ENCODE measurements at places on chromosomes 12 and 14. TPM values are rescaled to one million over a fixed set of nuclear protein-coding genes. Genes with fewer than 3 reads are reported as not detected.

- H3K4me3 ChIP-seq, result no peak overlapping the region
- H3K27ac ChIP-seq, result no peak overlapping the region
- H3K36me3 ChIP-seq, result no peaks in the 10 kb centered on the region
- H3K4me1 ChIP-seq, result peaks cover 7% of the 10 kb centered on the region
Measured at GRCh38 chr12:3083921-3084347, 6.8 kb downstream of the TSPAN9 start.

- no peaks in the 10 kb centered on the region for H3K36me3 ChIP-seq
- DNase-seq, result no peak
- no peaks in the 10 kb centered on the region for H3K27me3 ChIP-seq
- H3K4me1 ChIP-seq, result no peaks in the 10 kb centered on the region
- no peak overlapping the region for H3K27ac ChIP-seq
Measured at GRCh38 chr12:61713121-61713520, 547.1 kb upstream of the USP15 start.

DNA sequence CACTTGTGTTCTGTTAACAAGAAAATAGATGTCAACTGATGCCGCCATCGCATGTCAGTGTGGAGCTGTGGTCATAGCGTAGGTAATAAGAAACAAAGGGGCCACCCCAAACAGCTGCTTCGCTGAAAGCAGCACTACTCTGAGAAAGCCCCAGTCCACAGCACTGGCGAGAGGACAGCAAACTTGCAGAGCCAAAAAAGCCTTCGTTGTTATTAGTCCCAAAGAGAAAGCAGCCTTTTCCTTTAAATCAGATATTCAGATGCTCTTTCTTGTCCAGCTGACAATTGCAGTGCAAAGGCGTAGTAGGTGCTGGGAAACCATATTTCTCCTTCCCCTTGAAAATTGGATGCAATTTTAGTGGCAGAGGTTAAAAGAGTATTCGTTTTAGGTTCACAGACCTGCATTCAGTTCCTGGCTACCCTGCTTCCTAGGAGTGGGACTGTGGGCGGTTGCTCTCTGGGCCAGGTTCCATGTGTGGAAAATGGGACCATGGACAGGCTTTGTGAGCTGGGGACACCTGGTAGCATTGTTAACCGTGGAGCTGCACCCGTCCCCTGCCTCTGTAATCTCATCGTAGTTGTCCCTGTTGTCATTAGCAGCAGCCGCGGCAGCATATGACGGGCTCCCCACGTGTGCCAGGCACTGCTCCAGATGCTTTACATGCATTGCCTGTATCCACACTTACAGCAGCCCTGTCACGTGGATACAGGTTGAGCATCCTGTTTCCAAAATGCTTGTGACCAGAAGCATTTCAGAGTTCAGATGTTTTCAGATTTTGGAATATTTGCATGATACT lies 54.2 kb downstream of the ELK3 start:
- DNase-seq, result peak; percentile 34
- H3K27ac ChIP-seq, result no peak overlapping the region
- H3K4me1 ChIP-seq, result no peaks in the 10 kb centered on the region
- no peaks in the 10 kb centered on the region for H3K27me3 ChIP-seq
- H3K4me3 ChIP-seq, result no peak overlapping the region

- no peak overlapping the region for H3K27ac ChIP-seq
- no peaks in the 10 kb centered on the region for H3K36me3 ChIP-seq
- DNase-seq, result peak; percentile 49
- no peak overlapping the region for H3K4me3 ChIP-seq
- H3K4me1 ChIP-seq, result no peaks in the 10 kb centered on the region
- no peaks in the 10 kb centered on the region for H3K27me3 ChIP-seq
Measured at GRCh38 chr12:1656902-1657301, 27.9 kb downstream of the WNT5B start.

DNA sequence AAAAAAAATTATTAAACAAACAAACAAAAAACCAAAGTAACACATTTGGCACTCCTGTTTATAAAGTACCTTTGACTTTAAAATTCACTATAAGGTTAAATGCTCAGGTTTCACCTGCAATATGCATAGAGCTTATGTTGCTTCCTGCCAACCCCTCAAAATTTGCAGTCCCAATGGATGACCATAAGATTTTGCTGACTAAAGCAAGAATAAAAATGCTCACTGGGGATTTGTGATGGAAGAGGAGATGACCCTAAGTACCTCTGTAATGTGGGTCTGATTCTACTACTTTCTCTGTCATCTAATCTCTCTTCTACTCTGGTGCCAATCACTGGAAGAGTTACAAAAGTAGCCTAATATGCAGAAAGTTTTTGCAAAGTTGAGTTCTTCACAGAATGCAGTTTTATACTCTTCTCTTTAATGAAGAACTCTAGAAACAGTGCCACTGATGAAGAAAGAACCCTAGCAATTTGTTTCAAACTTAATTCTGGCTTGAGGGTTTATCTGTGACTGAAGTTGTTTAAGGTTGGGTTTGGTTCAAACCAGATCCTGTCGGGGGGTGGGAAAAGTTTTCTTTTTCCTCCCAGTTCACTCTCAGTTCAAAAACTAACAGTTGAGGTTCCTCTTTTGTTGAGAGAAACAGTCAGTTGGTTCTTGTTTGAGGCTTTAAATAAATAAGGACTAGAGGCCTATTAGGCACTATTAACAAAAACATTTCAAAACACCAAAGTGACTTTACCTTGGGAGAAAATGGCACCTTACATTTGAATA lies 10.9 kb downstream of the WASHC3 start:
- no peak for DNase-seq
- H3K27ac ChIP-seq, result no peak overlapping the region
- no peaks in the 10 kb centered on the region for H3K36me3 ChIP-seq
- no peak overlapping the region for H3K4me3 ChIP-seq

Gene CLEC1B
- not detected for total RNA-seq

GRCh38 chr12:47808050-47808449 lies 11.7 kb downstream of the HDAC7 start:
- H3K27ac ChIP-seq, result peak overlapping the region; percentile 59
- H3K4me1 ChIP-seq, result peaks cover 18% of the 10 kb centered on the region
- no peak for DNase-seq
- no peak overlapping the region for H3K4me3 ChIP-seq
- no peaks in the 10 kb centered on the region for H3K27me3 ChIP-seq
